CD4-positive, alpha-beta T cell treated with Interleukin-21 for 1 hour (primary cell): ENCODE measurements at places on chromosomes 12 and 14.
A peak's percentile ranks its signal among the peaks of the same experiment; 100 is the strongest.

- DNase-seq, result no peak
These were observed 190.9 kb downstream of the ETV6 start for GRCh38 chr12:11840366-11840765.

GRCh38 chr12:22627371-22627770, 2.4 kb downstream of the ETNK1 start:
- no peak for DNase-seq

DNA sequence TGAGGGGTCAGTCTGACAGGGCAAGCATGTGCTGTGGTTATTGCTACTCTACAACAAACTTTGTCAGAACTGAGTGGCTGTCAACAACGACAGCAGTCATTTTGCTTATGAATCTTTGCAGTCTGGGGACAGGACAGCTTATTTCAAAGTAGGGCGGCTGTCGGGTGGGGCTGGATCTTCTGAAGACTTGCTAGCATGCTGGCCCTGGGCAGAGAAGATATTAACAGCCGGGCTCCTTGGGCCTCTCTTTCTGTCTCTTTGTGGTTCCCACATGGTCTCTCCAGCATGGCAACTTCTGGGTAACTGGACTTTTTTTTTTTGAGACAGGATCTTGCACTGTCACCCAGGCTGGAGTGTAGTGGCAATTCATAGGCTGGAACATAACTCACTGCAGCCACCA, 33.9 kb upstream of the ALDH2 start:
- no peak for DNase-seq

GRCh38 chr12:52675301-52675701, 4.9 kb downstream of the KRT1 start:
- peak; percentile 4 for DNase-seq

DNA sequence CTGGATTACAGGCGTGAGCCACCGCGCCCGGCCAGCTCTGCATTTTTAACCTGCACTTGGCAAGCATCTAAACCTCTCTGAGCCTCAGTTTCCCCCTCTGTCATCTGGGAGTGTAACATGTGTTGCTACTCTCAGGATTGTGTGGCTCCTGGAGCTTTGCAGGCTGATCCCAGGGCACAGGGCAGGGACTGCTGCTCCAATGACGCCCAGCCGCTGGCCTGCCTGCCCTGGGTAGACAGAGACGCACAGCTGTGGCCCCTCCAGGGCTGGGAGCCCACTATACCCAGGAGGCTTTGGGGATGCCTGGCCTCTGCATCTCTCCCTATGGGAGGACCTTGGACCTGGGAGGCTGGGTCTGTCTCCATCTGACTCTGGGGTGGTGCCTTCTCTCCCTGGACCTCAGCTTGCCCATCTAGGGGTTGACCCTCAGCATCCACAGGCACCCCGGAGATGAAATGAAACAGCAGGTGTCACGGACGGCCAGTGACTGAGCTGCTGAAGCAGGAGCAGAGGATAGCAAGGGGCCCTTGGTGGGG, 13.7 kb downstream of the ARL6IP4 start:
- no peak for DNase-seq

DNA sequence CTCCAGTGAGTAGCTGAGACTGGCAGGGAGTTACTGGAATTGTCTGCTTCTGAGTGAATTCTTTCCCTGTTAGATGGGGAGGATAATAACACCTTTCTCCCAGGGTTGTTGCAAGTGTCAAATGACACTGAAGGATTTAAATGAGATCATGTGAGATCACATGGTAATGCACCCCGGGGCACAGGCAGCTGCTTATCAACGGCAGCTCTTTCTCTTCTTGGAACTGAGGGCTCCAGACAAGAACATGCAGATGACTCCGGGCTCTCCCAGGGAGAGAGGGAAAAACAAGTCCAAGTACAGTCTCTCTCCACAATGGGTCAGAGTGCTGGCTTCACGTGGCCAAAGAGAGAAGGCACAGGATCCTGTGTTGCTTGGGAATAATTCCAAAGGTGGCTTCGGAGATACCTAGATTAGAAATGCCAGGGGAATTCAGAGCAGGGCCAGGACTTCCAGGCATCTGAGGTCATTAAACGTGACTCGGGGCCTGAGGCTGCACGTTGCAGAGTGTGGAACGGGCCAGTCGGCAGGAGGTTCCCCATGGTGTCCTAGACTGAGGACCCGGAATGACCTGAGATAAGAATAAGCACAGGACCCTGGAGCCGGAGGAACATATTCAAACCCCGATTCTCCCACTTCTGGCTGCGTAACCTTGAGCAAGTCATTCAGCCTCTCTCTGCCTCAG, 109.2 kb downstream of the PRMT8 start:
- no peak for DNase-seq

DNA sequence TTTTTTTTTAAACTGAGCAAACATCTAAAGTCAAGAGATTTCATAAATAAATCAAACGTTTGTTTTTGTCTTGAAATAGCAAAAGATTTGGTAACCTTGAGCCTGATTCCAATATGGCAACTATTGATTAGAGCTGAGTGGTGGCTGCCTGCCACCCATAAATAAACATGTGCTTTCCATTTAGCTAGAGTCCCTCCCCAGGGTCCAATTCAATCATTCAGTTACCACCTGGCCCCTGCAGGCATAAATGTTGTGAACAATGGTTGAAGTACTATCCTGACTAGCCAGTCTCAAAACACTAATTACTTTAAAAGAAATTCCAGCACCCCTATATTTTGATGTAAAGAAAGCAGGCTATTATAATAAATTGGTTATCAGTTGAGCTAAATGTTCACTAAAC, 129.7 kb upstream of the GRIP1 start:
- DNase-seq, result no peak

DNA sequence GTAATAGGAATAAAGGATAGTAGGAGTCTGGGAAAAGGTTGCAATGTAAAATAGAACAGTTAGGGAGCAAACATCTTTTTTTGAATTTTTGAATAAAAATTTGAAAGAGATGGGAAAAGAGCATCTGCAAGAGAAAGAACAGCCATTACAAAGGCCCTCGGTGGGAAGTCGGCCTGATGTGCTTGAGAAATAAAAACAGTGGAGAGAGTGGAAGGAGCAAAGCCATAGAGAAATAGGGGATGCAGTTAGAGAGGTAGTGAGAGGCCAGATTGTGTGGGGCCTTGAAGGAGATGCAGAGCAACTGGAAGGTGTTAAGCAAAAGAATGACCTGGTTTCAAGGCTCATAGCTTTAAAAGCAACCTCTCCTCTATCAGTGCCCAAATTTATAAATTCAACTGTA, 409.8 kb downstream of the RERGL start:
- DNase-seq, result no peak

DNA sequence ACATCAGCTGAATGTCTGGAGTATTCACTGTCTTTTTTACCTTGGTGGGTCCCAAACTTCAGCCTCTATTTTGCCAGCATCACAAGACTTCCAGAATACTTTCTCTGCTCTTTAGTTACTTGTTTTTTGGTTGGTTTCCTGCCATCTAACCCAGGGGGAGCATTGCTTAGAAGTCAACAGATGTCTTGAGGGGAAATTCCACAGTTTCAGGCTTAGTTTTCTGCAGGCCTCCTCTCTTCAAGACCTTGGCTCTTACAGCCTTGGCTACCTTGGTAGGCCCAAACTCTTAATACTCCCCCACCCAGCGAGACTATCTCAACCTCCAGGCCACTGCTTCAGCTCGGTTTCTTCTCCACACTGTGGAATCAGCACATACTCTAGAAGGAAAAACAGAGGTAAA, 41.7 kb downstream of the NEDD1 start:
- DNase-seq, result no peak

- no peak for DNase-seq
These were observed 110.3 kb downstream of the DICER1 start for GRCh38 chr14:95046711-95047681.

DNA sequence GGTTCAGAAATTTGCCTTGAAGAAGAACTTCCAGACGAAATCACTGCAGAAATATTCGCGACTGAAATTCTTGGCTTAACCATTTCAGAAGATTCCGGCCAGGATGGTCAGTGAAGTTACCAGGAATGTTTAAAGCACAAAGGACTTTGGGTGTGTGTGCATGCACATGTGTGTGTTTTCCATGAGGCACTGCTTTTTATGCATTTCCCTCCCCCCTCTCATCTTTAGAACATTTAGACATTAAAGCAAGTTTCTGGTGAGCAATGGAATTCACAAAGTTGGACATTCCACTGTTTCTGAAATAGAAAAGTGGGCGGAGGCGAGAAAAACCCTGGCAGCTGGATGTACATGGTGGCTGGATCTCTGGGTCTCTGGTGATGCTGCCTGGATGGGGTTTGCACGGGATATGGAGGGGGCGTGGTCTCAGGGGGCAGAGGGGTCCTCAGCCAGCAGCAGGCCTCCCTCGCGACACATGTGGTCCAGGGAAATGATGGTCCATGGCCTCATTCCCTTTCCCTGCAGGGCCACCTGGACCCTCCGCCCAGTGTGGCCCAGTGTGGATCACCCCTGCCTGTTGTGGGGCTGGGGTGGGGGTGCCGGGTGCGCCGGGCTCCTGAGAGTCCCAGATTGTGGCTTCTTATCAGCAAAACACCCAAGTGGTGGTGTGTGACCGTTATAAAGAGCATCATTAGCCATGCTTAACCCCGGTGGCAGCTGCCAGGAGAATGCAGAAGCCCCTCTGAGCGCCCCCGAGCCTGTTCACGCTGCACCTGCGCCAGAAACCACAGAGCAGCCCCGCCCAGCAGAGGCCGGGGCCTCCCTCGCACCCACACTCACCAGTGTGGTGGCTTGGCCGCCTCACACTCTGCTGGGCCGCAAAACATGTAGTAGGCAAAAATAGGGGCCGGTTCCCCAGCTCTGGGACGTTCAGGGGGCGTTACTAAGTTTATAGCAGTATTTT, 17.8 kb upstream of the BCL7A start:
- DNase-seq, result no peak
